ENCODE measurements at places on chromosomes 5 and 9.

DNA sequence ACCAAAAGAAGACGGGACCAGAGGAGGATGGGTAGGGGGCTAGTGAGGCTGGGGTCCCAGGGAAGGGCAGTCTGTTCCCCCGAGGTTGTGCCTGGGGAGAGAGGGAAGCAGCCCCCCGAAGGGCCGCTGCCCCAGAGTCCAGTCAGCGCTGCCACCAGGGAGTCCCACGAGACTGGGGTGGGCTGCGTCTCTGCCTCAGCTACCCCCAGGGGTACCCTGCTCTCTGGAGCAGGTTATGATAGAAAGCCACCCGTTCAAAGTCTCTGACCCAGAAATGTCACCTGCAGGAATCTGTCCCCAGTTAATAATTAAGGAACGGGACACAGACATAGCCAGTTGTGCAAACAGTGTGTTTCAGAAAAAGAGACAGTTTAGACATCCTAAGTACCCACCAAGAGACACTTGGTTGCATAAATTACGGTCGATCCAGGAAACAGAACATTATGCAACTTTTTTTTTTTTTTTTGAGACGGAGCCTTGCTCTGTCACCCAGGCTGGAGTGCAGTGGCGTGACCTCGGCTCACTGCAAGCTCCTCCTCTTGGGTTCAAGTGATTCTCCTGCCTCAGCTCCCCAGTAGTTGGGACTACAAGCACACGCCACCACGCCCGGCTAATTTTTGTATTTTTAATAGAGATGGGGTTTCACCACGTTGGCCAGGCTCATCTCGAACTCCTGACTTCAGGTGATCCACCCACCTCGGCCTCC, 10.7 kb upstream of the AGPAT2 start:
- DNase-seq, result no peak

- no peak for DNase-seq
These were observed 11.7 kb downstream of the MTREX start for GRCh38 chr5:55319491-55319890.

- no peak for DNase-seq
These were observed 41.7 kb downstream of the KLF4 start for GRCh38 chr9:107447834-107448233.

GRCh38 chr5:95327211-95327610, 42.3 kb upstream of the MCTP1 start:
- DNase-seq, result no peak

GRCh38 chr9:24416136-24416535, 129.6 kb downstream of the IZUMO3 start:
- DNase-seq, result no peak

DNA sequence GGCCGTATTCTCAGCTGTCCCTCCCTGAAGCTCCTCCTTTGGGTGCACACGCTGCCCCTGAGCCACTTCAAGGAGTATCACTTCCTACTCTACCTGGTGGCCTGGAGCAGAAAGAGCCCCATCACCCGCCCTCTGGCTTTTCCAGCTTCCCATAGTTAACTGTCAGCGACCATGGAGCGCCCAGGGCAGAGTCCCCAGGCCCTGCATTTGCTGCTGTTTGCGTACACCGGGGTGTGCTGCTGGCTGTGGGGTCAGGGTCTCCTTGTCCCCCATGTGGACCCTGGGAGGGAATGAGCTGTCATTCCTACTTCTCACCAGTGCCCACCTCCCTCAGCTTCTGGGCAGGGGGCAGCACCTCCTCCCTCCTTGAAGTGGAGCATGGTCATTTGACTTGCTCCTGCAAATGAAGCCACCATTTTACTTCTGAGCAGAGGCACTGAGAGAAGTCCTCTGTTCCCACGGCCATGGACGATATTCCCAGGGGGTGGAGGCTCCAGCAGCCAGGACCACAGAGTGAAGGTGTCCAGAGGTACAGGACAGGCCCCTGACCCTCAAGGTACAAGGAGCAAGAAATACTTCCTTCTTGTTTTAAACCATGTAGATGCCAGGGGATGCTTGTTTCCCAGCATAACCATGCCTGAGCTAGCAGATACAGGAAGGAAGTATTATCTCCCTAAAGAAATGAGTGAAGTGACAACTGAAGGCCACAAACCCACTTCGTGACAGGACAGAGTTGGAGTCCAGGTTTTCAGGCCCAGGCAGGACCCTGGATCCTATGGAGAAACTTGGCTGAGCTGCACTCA, 40.6 kb upstream of the COL5A1 start:
- no peak for DNase-seq

- DNase-seq, result no peak
These were observed 34.8 kb downstream of the TSPAN17 start for GRCh38 chr5:176682016-176682531.

DNA sequence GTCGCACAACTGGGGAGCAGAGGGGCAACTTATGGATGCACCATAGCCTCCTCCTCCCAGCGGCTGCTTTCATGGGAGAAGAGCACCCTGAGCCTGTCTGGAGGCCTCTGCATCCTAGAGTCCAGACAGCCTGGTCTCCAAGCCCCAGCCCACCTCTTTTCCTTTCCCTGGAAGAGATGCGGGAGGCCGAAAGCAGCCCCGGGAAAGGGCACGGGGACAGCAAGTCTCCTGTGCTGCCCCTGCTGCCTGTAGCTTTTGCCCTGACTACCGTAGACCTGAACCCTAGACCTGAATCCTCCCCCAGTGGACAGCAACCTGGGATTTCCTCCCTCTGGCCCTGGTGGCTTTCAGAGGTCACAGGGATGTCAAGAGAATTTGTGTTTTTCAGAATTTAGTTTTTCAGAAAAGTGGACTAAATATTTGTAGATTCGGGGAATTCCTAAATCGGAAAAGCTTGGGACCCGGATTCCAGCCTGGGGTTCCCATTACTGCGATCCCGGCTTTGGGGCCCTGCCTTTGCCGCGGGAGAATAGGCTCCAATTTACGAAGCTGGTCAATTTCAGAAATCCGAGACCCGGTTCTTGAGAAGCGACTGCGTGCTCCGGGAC, 4.3 kb upstream of the PITX1 start:
- DNase-seq, result no peak

DNA sequence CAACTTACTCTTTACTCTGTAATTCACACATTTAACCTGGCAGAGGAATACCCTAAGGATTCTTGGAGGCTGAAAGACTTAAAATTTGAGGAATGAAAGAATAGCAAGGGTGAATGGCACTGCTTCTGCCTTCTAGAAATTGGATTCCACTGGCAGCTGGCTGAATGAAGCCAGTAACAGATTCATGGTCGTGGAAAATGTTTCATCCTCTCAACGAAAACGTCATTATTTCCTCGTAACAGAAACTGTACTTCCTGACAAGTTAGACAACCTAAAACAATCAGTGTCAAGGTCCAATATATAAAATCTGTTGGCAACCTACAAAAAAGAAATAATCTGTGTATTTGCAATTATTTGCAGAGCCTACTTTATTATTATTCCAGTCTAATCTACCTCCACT, 39.7 kb downstream of the BNC2 start:
- DNase-seq, result no peak

- DNase-seq, result peak; percentile 42
These were observed 70.1 kb downstream of the RGS3 start for GRCh38 chr9:113533335-113534225.

- DNase-seq, result no peak
These were observed 717.4 kb upstream of the FAM174A start for GRCh38 chr5:99817796-99818195.
